NCI-H510A treated with DMSO at 0.1 percent for 48 hours (cell line): ENCODE measurements at places on chromosomes 3 and 15.

DNA sequence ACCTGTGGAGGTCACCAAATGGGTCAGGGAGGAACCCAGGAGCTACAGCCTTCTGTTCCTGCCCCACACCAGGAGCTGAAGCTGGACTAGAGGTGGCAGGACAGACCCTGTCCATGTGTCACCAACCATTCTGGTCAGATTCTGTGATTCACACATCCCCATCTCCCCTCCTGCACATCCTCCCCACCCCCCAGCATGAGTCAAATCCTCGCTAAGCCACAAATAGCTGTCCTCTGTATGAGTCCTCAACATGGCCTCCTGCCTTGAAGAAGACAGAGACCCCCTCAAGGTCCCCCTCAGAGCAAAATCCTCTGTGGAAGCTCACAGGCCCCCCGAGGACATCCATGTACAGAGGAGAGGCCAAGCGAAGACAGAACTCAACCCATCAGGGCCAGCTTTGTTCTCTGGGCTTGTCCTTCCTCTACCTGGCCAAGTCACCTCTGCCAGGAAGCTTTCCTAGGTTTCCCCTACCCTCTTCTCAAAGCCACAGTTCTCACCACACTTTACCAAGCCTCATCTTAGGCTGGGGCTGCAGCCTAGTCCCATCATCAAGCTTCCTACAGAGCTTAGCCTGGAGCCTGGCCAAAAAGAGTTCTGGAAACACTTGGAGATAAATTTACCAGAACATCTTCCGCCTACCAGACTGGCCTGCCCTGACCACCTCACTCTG is 17.1 kb downstream of the CACNA2D2 start:
- no peak for DNase-seq

DNA sequence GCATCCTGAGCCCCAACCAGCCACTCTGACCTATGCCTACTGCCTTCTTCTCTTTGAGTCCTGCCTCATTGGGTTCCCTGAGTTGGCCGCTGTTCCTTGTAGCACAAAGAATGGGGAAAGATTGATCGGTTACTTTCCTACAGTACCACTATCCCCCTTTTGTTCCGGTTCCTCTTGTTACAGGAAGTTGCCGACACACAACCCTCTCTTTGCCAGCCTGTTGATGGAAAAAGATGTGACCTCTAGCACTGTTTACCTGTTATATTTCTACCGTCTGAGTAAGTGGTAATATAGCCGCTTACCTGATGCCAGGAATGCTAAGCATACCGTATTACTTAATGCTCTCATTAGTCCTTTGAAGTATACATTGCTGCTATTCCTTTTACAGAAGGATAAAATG is 9.7 kb upstream of the AHSG start:
- DNase-seq: no peak

GRCh38 chr3:147737376-147737775 is 328.2 kb downstream of the ZIC1 start:
- DNase-seq: no peak

GRCh38 chr3:158121295-158121694 is 11.4 kb downstream of the RSRC1 start:
- DNase-seq: no peak

DNA sequence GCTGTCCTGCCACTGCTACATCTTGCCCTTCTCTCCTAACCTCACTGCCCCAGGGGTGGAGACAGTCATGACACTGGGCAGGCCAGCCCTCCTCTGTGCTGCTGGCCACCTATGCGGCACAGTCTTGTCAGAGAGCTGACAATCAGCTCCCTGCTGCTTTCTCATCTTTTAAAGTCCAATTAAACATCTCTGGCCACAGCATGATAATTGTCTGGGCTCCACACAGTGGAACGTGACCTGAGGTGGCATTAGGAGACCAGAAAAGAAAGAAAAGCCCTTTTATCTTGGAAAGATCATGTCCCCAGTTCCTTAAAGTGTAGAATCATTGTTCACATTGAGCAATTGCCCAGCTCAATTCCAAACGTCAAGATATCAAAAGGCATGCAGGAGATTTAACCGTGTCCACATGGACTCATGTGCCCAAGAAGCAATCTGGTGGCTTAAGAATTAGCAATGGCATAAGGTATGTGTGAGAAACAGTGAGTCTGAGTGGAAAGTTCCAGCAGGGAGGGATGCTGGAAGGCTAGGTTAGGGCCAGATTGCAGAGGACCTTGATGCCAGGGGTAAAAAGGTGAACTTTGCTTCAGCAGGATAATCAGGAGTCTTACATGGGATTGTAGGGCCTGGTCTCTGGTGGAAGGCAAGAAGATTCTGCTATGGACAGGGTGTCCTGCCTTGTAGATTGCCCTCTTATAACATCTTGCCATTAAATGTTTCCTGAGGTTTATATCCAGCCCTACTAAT is 15.3 kb upstream of the CACNA1D start:
- DNase-seq: no peak

DNA sequence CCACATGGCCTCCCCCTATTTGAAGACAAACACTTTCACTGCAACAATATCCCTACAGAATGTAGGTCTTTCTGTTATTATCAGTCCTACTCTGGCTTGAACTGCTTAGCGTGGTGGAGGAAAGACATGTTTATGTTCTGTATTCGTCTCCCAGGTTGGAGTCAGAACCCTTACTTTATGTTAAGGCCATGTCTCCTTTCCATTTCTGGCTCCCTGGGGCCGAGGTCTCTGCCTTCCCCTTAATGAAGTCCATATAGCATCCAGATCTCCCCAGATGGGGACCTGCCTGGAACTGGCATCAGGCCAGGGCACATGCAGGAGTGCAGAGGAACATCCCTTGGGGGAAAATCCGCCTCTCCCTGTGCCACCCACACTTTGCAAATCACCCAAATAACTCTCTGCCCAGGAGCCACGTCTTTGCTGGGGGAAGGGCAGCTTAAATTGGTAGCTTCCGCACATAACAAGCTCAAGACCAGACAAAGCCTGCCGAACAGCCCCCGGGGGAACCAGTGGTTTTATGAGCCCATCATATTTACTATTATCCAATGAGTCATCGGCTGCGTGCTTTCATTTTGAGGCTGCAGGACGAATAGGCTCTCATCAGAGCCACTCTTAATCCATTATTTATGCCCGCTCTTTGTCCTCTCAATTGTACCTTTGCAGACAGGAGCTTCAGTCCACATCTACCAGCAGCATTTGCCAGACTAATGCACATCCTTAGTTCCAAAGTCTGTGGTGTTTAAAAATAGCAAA is 237.0 kb downstream of the UACA start:
- peak; percentile 74 for DNase-seq

- DNase-seq: no peak
These were observed 29.5 kb downstream of the EHD4 start for GRCh38 chr15:41942886-41943285.

- DNase-seq: no peak
These were observed 173.7 kb downstream of the B3GALNT1 start for GRCh38 chr3:160931474-160931873.

DNA sequence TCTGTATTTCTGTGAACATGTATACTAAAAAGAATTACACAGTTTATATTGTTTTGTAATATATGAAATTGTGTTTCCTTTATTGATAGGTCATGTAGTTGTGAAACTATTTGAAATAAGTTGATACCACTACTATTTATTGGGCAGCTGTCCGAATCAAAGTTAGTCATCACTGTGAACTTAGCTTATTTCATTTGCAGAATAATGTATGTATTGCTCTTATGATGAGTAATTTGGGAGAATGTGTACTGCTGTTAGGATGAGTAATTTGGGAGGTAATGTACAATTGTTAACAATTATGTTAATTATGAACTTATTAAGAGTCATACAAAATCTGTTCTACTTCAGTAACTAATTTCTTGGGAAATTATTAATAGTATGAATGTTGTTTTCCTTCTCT is 22.2 kb downstream of the FXR1 start:
- no peak for DNase-seq

GRCh38 chr3:164377466-164377865 is 700.8 kb downstream of the SI start:
- DNase-seq: no peak
